ENCODE measurements at places on chromosomes 11 and 22. TPM values are rescaled to one million over a fixed set of nuclear protein-coding genes. Genes with fewer than 3 reads are reported as not detected.

The FAM181B gene
- total RNA-seq = not detected

The ADAMTS8 gene
- 5.3 TPM for total RNA-seq

The SERHL2 gene
- total RNA-seq = 5.1 TPM

The MIOX gene
- total RNA-seq = not detected

The SCGB1A1 gene
- not detected for total RNA-seq

The CCDC34 gene
- total RNA-seq = 4.4 TPM

The PGM2L1 gene
- total RNA-seq = 1.1 TPM

The LIPT2 gene
- total RNA-seq = 2.0 TPM

The HEPHL1 gene
- total RNA-seq = not detected

The CDC45 gene
- total RNA-seq = 23.1 TPM

The PRDM11 gene
- total RNA-seq = 3.7 TPM

The FIBIN gene
- 12.5 TPM for total RNA-seq

The ISX gene
- total RNA-seq = not detected

The TH gene
- total RNA-seq = not detected

The ZPR1 gene
- total RNA-seq = 36.4 TPM

The NNMT gene
- total RNA-seq = 193 TPM

The CLDN25 gene
- total RNA-seq = not detected

The TSPO gene
- total RNA-seq = 210 TPM

The ZNF408 gene
- total RNA-seq = 8.5 TPM

The C22orf31 gene
- total RNA-seq = not detected

The OR52L1 gene
- not detected for total RNA-seq

The CLTCL1 gene
- total RNA-seq = 9.6 TPM

The DCHS1 gene
- total RNA-seq = 0.78 TPM

The RTCB gene
- total RNA-seq = 86.2 TPM

The CHEK1 gene
- total RNA-seq = 36.0 TPM

The SPON1 gene
- 1.6 TPM for total RNA-seq

The MYEOV gene
- 23.9 TPM for total RNA-seq

The TIMM10 gene
- total RNA-seq = 30.9 TPM

The PHETA2 gene
- total RNA-seq = 10.7 TPM

The TRIM49 gene
- not detected for total RNA-seq

The RHOD gene
- total RNA-seq = 3.5 TPM

The SLC22A6 gene
- not detected for total RNA-seq

The KIAA0930 gene
- 42.6 TPM for total RNA-seq

The CEP126 gene
- total RNA-seq = 1.6 TPM

The SMIM35 gene
- not detected for total RNA-seq

The ESAM gene
- total RNA-seq = under 0.01 TPM
